ENCODE measurements at places on chromosomes 4 and X. TPM values are rescaled to one million over a fixed set of nuclear protein-coding genes. Genes with fewer than 3 reads are reported as not detected.

Gene CORIN
- 1.00 TPM for total RNA-seq

Gene CXCL5
- total RNA-seq = 0.25 TPM

Gene SLC25A31
- total RNA-seq = not detected

Gene GAGE12H
- total RNA-seq = not detected

Gene GUCY1B1
- 4.4 TPM for total RNA-seq

Gene CLTRN
- not detected for total RNA-seq

Gene ACE2
- total RNA-seq = not detected

Gene CDS1
- 0.37 TPM for total RNA-seq

Gene ODAM
- not detected for total RNA-seq

Gene SLITRK4
- total RNA-seq = 0.50 TPM

Gene JCHAIN
- 1.2 TPM for total RNA-seq

Gene CLCN4
- total RNA-seq = 0.77 TPM

Gene ERCC6L
- total RNA-seq = 12.4 TPM

Gene FAM149A
- total RNA-seq = 4.5 TPM

Gene PGRMC1
- 215 TPM for total RNA-seq

Gene PRDM5
- total RNA-seq = 25.0 TPM

Gene RP2
- 30.4 TPM for total RNA-seq

Gene SYTL4
- total RNA-seq = 6.5 TPM

Gene GAGE1
- not detected for total RNA-seq

Gene ATP8A1
- 1.6 TPM for total RNA-seq

Gene TMEM154
- total RNA-seq = 15.4 TPM

Gene PDZD4
- total RNA-seq = 0.22 TPM

Gene CENPVL1
- not detected for total RNA-seq

Gene CT47B1
- total RNA-seq = not detected

Gene ARL9
- total RNA-seq = under 0.01 TPM

Gene DDX53
- total RNA-seq = not detected

Gene BTC
- 0.25 TPM for total RNA-seq

Gene SSX4B
- total RNA-seq = not detected

Gene CITED1
- total RNA-seq = 0.37 TPM

Gene TNIP3
- 0.25 TPM for total RNA-seq

Gene MAGED4
- total RNA-seq = 38.1 TPM
